ENCODE measurements at places on chromosomes 1 and 21. TPM values are rescaled to one million over a fixed set of nuclear protein-coding genes. Genes with fewer than 3 reads are reported as not detected.

Gene SLC6A9
- 8.8 TPM for total RNA-seq

Gene AADACL3
- total RNA-seq: not detected

Gene ARTN
- not detected for total RNA-seq

Gene NTMT2
- total RNA-seq: not detected

Gene FMN2
- total RNA-seq: 0.79 TPM

Gene PDE4B
- total RNA-seq: not detected

Gene CACNA1S
- not detected for total RNA-seq

Gene CTSS
- 1.2 TPM for total RNA-seq

Gene BSND
- total RNA-seq: not detected

Gene AADACL4
- not detected for total RNA-seq

Gene SPRR2G
- not detected for total RNA-seq

Gene PLA2G2D
- total RNA-seq: not detected

Gene ITLN2
- total RNA-seq: not detected

Gene TRMT1L
- total RNA-seq: 22.4 TPM

Gene FAM72D
- total RNA-seq: 0.79 TPM

Gene OR2L8
- 0.39 TPM for total RNA-seq

Gene CFHR1
- not detected for total RNA-seq

Gene DNTTIP2
- 21.2 TPM for total RNA-seq

Gene KCTD3
- total RNA-seq: 36.8 TPM

Gene TCP10L
- total RNA-seq: 0.39 TPM

Gene NCSTN
- total RNA-seq: 145 TPM

Gene GJA5
- 203 TPM for total RNA-seq

Gene PRDX6
- 210 TPM for total RNA-seq

Gene ILDR2
- total RNA-seq: 0.79 TPM

Gene RGS1
- total RNA-seq: not detected

Gene HMCN1
- 0.39 TPM for total RNA-seq

Gene DNAH14
- 3.1 TPM for total RNA-seq

Gene HES4
- total RNA-seq: 3.9 TPM

Gene SELP
- not detected for total RNA-seq

Gene SERINC2
- total RNA-seq: 12.2 TPM
